ENCODE measurements at places on chromosomes 2 and 18.

DNA sequence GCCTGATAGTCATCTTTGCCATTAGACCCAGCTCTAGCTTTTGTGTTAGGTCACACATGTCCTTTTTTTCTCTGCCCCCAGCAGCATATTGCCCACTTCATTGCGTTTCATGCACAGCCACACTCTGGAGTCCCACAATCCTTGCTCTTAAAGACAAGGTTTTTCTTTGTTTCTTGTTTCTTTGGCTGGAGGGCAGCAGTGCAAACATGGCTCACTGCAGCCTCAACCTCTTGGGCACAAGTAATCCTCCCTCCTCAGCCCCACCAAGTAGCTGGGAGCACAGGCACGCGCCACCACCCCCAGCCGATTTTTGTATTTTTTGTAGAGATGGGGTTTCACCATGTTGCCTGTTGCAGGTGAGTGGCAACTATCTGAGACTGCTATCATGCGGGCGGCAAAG, 16.9 kb upstream of the PAPOLG start:
- DNase-seq: no peak

DNA sequence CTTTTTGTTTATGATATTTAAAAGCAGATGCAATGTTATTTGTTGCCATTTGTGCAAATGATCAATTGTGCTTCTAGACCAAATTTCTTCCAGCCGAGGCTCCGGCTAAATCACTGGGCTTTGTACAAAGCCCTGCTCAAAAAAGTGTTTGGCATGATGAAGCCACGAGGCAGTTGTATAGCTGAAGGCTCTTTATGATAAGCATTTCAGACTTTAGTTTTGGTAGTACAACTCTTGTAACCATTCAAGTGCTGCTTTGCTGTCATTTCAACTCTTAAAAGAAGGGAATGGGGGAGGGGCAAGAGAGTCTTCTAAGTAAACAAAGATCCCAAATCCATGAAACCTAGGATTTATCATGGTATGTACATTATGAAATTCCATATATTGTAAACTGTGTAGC, 3.3 kb upstream of the ZNF532 start:
- no peak for DNase-seq

DNA sequence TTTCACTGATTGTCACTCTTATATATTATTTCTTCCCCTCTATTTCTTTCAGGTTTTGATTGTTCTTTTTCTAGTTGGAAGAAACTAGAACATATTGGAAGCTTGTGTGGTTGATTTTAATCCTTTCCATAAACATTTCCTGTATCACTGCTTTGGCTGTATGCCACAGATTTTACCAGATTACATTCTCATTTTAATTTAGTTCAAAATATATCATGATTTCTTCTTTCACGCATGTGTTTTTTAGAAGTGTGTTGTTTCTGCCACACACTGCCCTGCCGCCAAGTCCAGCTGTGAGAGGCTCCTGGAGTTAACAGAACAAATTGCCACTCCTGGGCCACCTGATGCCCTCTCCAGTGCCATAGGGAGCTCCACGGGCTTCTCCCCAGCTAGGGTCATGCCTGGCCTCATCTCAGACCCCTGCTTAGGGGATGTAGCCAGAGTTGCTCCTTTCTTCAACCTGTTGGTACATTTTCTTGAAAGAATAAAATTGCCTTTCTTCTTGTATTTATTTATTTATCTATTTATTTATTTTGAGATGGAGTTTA, 206.2 kb upstream of the COPS8 start:
- no peak for DNase-seq

DNA sequence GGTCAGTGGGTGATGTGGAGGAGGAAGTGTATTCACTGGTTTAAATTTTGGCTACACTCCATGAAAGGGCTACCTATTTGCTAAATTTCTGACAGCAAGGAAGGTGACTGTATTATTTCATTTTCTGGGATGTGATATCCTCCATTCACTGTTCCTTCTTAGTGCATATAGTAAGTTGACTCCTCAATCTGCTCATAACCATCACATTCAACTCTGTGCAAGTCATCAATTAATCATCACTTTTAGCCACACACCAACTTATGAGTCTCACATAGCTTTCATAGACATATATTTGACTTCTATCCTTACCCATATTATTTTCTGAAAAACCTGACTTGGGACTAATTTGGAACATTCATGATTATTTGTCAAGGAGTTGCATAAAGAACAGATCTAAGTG, 16.9 kb downstream of the KLHL41 start:
- DNase-seq: no peak

DNA sequence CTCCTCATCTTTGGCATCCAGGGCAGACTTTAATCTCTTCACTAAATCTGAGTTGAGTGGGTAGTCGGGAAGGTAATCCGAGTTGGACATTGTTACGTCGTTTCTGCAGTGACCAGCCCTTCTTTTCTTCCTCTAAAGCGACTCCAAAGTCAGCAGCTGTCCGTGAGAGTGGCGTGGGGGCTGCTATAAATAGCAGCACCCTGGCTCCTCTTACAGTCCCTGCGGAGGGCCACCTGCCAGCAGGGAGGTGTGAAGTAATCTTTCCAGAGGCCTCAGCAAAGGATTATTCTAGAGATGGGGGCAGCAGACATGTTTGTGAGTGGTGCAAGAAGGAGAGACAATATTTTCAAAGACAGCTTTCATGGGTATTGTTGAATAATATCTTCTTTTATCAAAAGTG, at the start of gene ASB18:
Gene ASB18 (minus strand): TSS at position 151 of the 400 bp plus-strand sequence. CDS start 61 bp downstream, at position 90.
- no peak for DNase-seq

GRCh38 chr18:30004965-30005364, 1037.6 kb downstream of the DSC3 start:
- DNase-seq: no peak

GRCh38 chr2:88856409-88857135, 165.1 kb downstream of the RPIA start:
- DNase-seq: no peak

GRCh38 chr2:157444641-157445040, 752 bp upstream of the CYTIP start:
- no peak for DNase-seq

DNA sequence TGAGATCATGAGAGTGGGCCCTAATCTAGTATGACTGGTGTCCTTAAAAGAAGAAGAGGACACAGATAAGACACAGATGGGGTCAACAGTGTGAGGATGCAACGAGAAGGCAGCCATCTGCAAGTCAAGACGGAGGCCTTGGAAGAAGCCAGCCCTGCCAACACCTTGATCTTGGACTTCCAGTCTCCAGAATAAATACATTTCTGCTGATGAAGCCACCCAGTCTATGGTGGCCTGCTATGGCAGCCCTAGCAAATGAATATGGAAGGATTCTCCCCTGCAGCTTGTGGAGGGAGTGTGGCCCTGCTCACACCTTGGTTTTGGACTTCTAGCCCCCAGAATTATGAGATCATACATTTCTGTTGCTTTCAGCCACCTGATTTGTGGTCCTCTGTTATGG, 12.3 kb downstream of the CTIF start:
- DNase-seq: no peak

- no peak for DNase-seq
Measured at GRCh38 chr2:236682651-236683422, 113.2 kb downstream of the ACKR3 start.

DNA sequence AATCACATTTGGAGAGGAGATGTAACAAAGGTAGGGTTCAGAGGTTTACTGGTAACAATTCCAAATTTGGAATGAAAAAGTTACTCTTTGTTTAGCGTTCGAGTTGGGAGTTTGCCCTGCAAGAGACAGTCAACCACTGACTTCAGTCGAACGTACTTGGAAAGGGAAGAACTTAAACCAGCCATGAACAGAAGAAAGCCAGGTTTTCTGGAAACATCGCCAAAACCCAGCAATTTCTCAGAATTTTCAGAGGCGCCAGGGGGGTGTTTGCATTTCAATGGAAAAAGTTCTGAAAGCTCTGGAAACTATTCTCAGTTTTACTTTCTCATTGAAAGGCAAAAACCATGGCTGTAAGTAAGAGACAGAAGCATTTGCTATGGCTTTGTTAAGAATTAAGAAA, 28.5 kb upstream of the AQP4 start:
- DNase-seq: no peak

DNA sequence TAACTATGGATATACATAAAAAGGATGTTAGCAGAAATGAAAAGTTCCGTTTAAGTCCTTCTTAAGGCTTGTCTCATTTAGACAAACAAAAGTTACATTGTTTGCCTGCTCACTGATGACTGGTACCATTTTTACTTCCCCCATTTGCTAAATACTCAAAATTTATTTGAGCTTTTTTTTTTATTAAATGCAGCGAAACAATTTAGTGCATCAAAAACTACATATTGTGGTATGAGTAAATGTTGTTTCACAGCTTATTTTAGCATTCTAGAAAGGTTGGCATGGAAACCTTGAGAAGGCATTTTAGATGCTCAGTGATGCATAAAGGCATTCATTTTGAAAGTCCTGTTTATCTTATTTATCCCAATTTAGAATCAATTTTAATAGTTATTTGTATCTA, 100.0 kb downstream of the MAP2 start:
- no peak for DNase-seq

DNA sequence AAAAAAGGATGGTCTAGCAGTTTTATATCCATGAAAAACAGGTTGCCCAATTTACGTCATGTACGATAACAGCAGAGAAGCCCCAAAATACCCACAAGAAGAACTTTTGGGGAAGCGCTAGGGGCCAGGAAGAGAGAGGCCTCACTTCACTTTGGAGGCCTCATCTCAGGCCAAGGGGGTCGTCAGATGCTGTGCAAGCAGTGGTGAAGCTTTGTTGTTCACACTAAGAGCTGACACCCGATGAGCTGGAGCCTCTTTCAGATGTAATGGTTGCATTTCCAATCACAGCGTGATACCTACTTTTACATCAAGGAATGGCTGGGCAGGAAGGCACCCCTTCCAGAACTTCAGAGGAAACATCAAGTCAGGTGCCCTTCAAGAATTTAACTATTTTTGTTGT, 242.3 kb upstream of the PXDN start:
- DNase-seq: no peak

DNA sequence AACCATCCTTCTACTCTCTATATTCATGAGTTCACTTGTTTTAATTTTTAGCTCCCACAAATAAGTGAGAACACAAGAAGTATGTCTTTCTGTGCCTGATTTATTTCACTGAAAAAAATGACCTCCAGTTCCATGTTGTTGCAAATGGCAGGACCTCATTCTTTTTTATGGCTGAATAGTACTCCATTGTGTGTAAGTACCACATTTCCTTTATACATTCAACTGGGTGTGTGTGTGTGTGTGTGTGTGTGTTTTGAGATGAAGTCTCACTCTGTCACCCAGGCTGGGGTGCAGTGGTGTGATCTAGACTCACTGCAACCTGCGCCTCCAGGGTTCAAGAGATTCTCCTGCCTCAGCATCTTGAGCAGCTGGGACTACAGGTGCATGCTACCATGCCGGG, 41.2 kb downstream of the KCNG3 start:
- no peak for DNase-seq

GRCh38 chr18:23259701-23260681, 124.7 kb downstream of the CABLES1 start:
- no peak for DNase-seq

DNA sequence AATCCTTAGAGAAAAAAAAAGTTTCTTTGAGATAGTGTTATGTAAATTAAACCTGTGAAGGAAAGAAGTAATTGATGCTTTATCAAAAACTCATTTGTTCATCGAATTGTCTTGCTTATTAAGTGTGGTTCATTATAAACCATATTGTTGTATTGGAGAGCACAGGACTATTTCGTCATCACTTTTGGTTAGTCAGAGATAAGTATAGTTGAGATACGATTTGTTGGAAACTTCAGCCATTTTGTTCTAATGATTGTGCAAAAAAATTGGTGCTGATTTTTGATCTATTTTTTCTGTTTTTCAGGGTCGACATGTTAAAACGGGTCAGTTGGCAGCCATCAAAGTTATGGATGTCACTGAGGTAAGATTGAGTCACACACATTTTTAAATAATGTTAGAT, 92.9 kb downstream of the MAP4K4 start:
- DNase-seq: no peak

DNA sequence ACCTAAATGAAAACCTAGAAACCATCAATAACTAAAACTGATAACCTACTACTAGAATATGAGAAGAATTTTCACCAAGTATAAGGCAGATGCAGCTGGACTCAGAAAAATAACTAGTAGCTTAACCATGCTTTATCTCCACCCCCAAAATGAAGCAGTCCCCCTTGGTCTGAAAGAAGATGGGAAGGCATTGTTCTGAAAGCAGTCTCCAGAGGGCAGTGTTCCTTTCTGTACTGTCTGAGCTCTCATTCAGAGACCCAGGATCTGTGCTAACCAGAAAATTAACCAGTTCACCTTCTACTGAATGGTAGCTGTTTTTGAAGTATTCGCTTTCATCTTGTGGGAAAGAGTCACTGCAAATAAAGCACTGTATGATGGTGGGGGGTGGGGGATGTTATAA, 273.0 kb downstream of the PDE11A start:
- no peak for DNase-seq

DNA sequence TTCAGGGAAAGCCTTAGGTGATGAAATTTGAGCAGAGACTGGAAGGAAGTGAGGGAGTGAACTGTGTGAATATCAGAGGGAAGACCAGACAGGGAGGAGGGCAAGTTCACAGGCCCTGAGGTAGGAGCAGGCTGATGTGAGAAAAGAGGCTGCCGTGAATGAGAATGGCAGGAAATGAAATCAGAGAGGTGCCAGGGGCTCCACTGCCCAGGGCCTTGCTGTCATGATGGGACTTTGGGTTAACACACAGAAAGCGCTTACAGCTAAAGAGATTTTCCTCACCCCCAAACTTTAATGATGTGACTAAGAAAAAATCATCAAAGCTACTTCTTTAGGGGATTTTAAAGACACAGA, 53.8 kb downstream of the MARCHF4 start:
- no peak for DNase-seq

- no peak for DNase-seq
Measured at GRCh38 chr18:50720325-50720674, 99.5 kb downstream of the MRO start.

GRCh38 chr2:66095820-66096345, 339.0 kb upstream of the MEIS1 start:
- no peak for DNase-seq

GRCh38 chr2:51920509-51920908, 888.6 kb upstream of the NRXN1 start:
- DNase-seq: no peak

GRCh38 chr2:106575955-106576354, 88.8 kb downstream of the CD8B2 start:
- no peak for DNase-seq

DNA sequence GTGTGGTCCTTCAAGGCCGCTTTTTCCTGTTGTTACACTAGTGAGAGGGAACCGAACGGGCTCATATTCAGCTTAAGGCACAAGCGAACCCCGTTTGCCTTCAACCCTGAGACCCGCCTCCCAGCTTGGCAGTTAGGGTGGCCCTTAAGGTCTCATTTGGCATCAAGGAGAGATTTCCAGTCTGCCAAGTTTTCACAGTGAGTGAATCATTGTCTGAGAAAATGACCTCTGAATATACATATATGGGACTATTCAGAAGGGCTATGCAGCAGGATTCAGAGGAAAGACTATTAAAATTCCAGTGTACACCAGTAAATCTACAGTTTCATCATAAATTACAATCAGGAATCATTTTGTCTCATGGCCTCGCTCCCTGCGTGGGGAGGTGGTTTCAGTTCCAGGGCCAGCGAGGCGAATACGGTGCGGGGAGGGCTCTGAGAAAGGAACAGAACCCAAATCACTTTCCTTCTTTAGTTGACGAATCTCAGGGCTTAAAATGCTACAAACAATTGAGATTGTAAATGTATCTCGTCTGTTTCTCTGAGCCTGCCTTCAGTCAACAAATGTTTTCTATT, 231.4 kb downstream of the FAM210A start:
- no peak for DNase-seq

GRCh38 chr2:69680001-69680675, 36.6 kb upstream of the AAK1 start:
- DNase-seq: no peak

Data from stimulated activated CD8-positive, alpha-beta memory T cell treated with anti-CD3 and anti-CD28 coated beads, Interleukin-4, amount 100 ng/mL, for 1 hour (primary cell).